Kidney (tissue), 22 donors: ENCODE measurements at places on chromosomes 16 and 17. TPM values are rescaled to one million over a fixed set of nuclear protein-coding genes. Genes with fewer than 3 reads are reported as not detected.
A peak's percentile ranks its signal among the peaks of the same experiment; 100 is the strongest.

DNA sequence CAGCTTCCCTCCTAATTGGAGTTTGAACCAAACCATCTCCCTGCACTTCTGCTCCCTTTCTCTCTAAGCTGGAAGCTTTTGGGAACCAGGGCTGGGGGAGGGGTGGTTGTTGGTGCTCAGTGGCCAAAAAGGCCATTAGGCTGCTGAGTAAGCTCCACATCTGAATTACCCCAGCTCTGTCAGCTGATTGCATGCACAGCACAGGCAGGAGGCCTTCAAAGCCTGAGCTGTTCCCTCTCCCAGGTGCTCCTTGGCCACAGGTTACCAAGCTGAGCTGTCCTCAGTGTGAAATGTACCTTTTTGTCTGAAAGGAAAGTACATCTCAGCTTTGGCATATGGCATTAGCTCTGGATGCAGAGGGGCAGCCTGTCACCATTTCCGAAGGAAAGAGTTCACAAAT, 6.2 kb upstream of the TBKBP1 start:
- no peak for DNase-seq

GRCh38 chr16:2335286-2335895, 5.1 kb downstream of the ABCA3 start:
- DNase-seq, result no peak

- no peak for DNase-seq
Measured at GRCh38 chr16:23407436-23408127, 45.4 kb downstream of the COG7 start.

DNA sequence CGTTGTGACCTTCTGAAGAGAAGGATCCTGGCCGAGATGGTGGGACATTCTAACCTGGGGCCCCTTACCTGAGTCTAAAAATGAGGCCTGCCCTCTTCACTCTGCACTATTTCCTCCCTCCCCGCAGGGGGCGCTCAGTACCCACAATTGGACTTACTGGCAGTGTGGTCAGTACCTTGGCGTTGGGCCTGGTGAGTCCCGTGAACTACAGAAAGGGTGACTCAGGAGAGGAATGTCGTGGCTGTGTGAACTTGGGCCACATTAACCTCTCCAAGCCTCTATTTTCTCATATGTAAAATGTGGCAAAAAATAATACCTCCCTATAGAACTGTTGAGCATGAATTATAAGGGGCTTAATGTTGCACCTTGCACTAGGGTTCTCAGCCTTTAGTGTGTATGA, 3.9 kb downstream of the RSAD1 start:
- DNase-seq, result peak; percentile 95

DNA sequence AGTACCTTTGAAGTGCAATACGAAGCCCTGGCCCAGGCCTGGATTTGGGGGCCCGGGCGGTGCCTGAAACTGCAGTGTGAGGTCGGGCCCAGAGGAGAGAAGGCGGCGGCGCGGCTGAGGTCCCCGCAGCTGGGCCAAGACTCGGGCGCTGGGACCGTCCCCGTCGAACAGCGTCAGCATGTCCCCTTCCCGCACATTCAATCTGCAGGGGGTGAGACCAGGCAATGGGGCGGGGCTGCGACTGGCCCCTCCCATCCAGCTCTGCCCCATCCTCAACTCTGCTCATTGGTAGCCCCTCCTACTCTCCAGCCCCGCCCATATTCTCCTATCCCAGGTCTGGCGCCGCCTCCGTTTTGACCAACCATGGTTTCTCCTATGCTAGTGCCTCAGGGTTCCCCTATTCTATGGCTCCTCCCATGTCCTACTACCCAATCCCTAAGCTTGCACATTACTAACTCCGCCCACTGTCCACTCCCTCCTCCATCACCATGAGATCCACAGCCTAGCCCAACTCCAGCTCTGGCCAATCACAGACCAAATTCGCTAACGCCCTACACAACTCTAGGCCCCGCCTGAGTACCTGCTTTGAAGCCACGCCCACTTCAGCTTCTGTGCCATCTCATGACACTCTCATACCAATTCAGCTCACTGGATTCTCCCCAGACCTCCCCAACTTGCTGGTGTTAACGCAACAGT, 14.4 kb upstream of the CDIPT start:
- DNase-seq, result no peak

DNA sequence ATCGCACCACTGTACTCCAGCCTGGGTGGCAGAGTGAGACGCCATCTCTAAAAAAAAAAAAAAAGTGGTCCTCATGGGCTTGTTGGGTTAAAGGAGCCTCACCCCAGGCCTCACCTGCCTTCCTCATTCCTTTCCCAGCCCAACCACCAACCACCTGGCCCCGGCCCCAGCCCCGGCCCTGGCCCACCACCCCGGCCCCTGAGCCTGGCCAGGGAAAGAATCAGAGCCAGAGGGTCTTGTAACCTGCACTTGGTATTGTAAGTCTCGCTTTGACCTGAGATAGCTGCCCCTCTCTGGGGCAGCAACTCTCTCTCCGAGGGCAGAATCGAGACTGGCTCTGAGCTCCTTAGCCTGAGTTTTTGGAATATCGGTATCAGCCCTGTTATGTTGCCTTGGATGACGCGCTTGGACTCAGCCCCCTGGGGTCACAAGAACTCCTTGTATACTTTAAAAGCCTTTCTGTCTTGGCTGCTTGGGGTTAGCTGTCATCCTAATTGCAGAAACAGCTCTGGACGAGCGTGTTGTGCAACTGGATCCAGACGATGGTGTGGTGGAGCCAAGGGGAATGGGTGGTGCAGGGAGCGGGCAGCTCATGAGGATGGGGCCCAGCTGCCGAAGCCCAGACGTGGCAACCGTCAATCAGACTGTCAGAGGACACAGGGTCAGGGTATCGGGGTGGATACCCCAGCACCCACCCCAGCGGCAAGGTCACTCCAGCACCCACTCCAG, 14.6 kb downstream of the SMTNL2 start:
- DNase-seq, result no peak

DNA sequence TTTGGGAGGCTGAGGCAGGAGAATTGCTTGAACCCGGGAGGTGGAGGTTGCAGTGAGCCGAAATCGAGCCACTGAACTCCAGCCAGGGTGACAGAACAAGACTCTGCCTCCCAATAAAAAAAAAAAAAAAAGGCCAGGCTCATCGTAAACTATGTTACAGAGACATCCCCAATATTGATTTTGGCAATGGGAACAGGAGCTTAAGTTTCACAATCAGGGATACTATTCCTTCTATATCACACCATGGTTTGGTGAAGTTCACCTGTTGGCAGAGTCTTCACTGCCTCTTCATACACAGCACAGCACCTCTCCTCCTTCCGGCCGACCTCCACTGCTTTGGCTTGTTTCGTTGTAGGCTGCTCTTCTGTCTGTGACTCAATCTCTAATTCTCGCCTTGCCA, 21.2 kb downstream of the UTP6 start:
- no peak for DNase-seq

DNA sequence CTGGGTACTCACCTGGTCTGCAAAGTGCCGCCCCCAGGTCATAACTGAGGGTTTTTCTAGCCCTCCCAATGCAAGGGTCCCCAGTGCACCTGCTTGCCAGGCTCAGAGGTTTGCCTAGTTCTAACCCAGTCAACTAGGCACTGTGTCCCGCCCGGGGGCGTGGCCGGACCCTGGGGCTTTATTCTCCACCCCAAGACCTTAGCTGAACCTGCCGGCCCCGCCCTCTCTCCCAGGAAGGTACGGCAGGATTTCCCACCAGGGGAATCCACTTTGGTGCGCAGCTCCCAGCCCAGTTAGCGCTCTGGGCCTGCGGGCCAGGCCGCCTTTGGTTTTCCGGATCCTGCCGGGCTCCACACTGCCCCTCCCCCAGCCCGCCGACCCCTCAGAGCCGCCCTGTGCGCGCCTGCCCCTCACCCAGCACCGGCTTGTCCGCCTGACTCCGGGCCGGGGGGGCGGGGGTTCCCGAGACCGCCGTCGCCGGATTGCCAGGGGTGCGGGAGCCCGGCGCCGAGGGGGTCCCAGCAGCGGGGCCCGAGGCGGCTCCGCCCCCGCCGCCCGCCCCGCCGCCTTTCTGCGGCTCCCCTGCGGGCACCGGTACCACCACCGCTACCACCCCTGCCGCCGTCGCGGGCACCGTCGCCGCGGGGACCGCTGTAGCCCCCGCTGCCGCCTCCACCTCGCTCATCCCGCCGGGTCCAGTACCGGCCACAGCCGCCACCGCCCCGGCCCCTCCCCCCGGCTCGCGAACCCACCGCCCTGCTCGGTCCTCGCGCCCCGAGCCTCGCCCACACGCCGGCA, 424 bp downstream of the YBX2 start:
- peak; percentile 77 for DNase-seq

- no peak for DNase-seq
Measured at GRCh38 chr17:2438823-2439222, 38.0 kb upstream of the MNT start.

GRCh38 chr17:50267074-50267841, 7.0 kb upstream of the TMEM92 start:
- no peak for DNase-seq

DNA sequence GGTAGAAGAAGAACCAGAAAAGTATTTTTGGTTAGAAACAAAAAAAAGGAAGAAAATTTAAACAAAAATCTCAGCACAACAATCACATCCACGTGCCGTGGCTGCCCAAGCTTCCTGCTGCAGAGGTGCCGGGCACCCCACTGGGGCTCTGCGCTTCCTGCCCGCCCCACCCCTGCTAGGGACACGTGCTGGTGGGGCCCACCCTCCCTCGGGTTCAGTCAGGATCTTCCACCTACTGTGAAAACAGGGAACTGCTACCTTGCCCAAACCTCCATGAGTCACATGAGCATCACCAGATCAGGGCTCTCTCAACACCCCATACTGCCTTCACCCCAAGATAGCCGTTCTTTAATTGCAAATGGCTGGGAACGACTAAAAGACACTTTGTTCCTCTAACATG, 24.4 kb upstream of the CYTH1 start:
- no peak for DNase-seq

DNA sequence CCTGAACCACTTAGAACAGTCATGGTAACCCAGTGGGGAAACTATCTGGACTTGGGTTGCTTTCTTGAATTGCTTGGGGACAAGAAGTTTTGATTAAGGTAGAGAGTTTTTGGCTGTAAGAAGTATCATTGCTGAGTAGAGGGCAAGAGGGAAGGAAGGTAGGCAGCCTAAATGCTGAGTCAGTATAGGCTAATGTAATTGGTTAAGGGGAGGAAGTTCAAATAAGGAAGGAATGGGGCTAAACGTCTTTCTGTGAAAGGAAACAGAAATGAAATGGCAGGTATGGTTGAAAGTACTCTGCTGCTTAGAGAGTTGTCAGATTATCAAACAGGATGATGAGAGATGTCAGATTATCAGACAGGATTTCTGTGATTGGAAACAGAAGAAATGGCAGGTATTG, 20.3 kb downstream of the KPNB1 start:
- no peak for DNase-seq

DNA sequence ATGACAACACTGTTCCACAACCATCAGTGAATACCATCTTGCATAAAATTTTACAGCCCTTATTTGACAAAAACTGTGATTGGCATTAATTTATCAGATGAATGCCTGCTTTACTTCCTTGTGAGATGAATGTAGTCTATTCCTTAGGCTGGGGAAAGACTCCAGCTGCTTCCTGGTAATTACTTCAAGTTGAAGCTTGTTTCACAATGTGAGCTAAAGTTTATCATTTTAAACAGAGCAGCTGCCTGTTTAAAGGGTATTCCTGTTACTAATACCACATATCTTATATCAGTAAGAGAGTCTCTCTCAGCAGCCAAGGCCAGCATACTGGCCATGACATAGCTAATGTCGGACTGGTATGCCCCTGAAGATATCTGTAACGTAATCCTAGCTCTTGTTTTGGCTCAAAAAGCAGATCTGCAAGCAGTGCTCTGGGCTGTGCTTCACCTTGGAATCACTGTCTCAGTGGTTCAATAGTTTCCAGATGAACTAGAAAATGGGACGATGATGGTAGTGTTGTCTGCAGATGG, 13.2 kb upstream of the ARL2BP start:
- DNase-seq, result no peak

Gene MYOCD
- 0.58 TPM for polyA plus RNA-seq
